NCI-H446 (cell line): ENCODE measurements at places on chromosomes 2 and 18.

- DNase-seq = no peak
Observed at GRCh38 chr18:28178720-28179119, 1.8 kb upstream of the CDH2 start.

DNA sequence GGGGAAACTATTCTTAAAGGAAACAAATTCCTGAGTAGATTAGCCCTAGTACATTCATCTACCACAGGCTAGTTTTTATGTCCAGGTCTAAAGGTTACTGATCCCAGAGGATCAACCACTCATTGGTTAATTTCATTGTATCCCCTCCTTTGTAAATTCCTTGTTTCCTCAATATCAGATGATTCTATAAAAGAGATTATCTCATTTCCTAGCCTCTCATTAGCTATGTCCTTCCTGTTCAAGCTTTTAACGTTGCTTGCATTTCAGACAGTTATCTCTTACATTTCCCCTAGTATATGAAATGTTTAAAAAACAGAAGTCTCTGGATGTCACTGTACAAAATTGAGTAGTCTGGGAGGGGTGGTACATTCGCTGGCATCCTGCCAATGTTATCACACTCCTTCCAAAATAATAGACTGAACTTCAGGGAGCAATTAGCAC, 24.2 kb upstream of the ARMC9 start:
- no peak for DNase-seq

- DNase-seq = no peak
Observed at GRCh38 chr2:219551441-219552381, 7.9 kb downstream of the TMEM198 start.

GRCh38 chr2:154694881-154695280, 3.6 kb upstream of the KCNJ3 start:
- DNase-seq = no peak
